Activated naive CD8-positive, alpha-beta T cell treated with anti-CD3 and anti-CD28 coated beads, Interleukin-2, amount 10 ng/mL, durations not matched to agents 7 days and 5 days (primary cell): ENCODE measurements at places on chromosomes 1 and 21. TPM values are rescaled to one million over a fixed set of nuclear protein-coding genes. Genes with fewer than 3 reads are reported as not detected.

The TACSTD2 gene
- total RNA-seq = not detected

The RNASEL gene
- 11.4 TPM for total RNA-seq

DNA sequence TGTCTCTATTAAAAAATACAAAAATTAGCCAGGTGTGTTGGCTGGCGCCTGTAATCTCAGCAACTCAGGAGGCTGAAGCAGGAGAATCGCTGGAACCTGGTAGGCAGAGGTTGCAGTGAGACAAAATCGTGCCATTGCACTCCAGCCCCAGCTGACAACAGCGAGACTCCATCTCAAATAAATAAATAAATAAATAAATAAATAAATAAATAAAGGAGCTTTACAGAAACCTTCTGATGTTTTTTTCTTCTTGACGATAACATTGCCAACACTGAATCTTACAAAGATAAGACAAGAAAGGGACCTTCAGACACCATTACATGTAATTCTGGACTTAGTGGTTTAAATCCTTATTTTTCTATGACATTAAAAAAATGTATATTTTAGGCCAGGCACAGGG lies 47.8 kb upstream of the LGALS8 start:
- no peak for DNase-seq

- no peak for DNase-seq
Observed at GRCh38 chr1:69016468-69016867, 519.6 kb upstream of the DEPDC1 start.

DNA sequence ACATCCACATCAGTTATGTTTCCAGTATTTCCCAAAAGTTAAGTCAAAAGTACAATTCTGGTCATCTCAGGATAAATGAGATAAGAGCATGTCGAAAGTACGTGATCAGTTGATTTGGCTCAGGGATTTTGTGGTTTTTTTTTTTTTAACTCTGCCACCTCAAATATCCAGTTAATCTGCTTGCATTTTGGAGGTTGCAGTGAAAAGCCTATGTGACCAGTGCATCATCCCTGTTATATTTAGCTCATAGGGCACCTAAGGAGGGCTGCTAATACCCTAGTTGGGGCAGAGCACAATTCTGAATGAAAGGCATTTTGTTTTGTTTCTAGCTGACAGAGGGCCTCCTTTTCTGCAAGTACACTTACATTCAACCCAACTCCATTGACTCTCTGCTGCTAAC lies 31.7 kb upstream of the RGS16 start:
- no peak for DNase-seq

- DNase-seq = no peak
Observed at GRCh38 chr1:159468321-159468720, 28.8 kb downstream of the OR10J1 start.

GRCh38 chr1:32048440-32048839 lies 24.3 kb upstream of the TMEM39B start:
- no peak for DNase-seq

DNA sequence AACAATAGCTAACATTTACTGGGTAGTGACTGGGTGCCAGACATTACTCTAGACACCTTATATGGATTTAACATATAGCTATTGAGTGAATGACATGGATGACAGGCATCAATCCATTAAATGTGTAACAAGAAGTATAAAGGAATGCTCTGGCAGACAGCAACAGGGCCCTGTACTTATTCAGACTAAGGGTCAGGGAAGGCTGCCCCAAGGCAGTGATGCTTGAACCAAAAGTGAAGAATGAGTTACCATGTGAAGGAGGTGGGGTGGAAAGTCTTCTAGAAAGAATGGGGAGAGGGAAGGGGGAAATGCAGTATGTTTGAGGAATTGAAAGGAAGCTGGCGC lies 8.3 kb upstream of the PTPRF start:
- no peak for DNase-seq

- DNase-seq = no peak
Observed at GRCh38 chr1:23561076-23561812, 1.9 kb upstream of the ID3 start.

DNA sequence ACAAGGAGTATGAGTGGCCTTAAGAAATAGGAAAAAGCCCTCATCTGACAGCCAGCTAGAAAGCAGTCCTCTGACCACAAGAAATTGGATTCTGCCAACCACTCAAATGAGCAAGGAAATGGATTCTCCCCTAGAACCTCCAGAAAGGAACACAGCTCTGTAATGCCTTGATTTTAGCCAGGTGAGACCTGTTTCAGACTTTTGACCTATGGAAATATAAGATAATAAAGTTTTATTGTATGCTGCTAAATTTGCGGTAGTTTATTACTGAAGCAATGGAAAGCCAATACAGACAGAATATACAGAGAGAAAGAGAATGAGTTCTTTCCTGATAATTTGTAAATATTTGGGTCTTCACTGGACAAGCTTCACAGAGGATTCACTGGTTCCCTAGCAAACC lies 28.8 kb upstream of the SELE start:
- DNase-seq = no peak

- no peak for DNase-seq
Observed at GRCh38 chr21:37206496-37206895, 60.6 kb downstream of the VPS26C start.

DNA sequence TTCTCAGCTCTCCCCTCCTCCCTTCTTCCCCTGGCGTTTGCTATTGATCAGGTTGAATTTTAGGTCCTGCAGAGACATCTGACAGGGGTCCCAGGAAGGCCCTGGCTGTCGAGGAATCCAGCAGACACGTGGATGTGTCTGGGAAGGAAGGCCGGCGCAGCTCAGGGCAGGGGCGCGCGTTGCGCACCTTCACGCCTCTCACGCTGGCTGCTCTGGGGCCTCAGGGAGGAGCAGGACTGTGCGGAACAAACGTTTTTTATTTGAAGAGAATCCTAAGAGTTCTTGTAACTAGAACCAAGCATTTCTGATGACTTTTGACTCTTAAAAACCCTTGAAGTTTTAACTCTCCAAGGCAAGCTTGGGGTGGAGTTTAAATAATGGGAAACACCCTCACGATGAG lies 54.2 kb downstream of the SLC37A1 start:
- peak; percentile 6 for DNase-seq
